Caudate nucleus (tissue), 63 donors: ENCODE measurements at places on chromosomes 5 and 9.

DNA sequence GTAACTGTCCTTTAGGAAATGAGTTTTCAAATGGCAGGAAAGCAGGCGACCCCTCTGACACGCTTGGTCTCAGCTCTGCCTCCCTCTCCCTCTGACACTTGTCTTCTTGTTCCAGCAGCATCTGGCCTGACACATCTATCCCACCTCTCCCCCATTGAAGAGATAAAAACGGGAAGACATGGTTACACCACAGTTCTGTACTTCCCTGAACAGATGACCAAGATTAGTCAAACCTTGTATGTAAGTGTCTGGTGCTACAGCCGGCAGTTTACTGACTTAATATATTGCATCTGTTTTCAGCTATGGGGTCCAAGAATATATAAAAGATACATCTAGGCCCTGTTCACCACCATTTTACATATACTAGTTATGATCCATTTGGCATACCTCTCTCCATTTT is 29.6 kb upstream of the MLLT3 start:
- no peak for DNase-seq

GRCh38 chr5:79774171-79774854 is 84.7 kb downstream of the CMYA5 start:
- peak; percentile 26 for DNase-seq

- DNase-seq, result no peak
Observed at GRCh38 chr9:13395156-13395555, 115.7 kb upstream of the MPDZ start.

DNA sequence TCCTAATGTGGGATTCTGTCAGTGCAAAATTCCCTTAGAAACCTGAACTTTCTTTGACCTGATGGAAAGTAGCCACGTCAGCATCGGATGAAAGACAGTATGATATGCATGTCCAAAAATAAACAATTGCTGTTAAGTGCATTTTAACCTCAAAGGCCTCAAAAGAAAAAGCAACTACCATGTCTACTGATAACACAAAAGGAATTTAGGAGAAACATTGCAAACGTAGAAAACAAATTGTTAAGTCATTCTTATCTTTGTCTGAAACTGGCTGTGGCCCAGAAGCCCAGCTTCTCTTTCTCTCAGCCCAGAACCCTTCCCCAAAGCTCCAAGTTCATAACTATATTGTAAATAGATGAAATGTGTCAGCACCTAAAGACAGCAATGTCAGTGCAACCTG is 11.1 kb upstream of the LHFPL2 start:
- no peak for DNase-seq

- no peak for DNase-seq
Observed at GRCh38 chr9:2013743-2014475, 1.2 kb upstream of the SMARCA2 start.

- DNase-seq, result no peak
Observed at GRCh38 chr5:172078726-172079345, 72.4 kb upstream of the FBXW11 start.

GRCh38 chr9:115116421-115117284 is 1.3 kb downstream of the TNC start:
- DNase-seq, result no peak

GRCh38 chr5:152688561-152689249 is 283.6 kb upstream of the NMUR2 start:
- DNase-seq, result peak; percentile 11

DNA sequence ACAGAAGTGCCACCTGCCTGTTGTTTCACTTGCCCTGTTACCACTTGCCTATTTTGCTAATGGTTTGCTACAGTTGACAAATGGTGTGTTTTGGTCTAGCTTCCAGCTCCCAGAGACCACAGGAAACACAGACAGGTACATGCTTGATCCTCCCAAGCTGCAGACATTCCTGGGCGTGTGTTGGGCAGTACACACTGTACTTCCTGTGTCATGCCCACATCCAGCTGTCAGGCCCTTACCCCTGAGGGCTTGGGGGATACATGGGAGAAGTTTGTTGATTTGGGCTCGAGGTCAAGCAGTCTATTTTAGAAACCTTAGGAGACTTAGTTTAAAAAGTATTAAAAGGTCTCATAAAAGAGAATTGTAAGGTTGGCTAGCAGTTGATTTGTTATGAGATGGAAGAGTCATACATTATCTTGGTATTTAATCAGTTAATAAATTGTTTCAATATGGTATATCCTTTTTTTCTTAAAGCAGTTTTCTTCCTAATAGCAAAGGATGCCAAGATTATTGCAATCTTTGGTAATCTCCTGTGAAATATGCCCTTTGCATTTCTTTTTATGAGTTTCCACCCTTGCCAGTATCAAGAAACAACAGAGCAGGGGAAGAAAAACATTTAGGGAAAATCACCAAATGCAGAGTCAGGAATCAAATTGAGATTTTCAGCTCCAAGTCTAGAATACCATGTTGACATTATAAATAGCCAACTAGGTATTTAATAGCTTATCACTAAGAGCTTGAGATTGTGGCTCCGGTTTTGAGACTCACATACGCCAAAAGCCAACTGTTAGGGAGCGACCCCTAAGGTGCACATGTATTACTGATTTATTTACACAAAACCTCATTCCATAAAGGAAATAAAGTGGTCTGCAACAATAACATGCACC is 52.3 kb upstream of the CD180 start:
- no peak for DNase-seq

DNA sequence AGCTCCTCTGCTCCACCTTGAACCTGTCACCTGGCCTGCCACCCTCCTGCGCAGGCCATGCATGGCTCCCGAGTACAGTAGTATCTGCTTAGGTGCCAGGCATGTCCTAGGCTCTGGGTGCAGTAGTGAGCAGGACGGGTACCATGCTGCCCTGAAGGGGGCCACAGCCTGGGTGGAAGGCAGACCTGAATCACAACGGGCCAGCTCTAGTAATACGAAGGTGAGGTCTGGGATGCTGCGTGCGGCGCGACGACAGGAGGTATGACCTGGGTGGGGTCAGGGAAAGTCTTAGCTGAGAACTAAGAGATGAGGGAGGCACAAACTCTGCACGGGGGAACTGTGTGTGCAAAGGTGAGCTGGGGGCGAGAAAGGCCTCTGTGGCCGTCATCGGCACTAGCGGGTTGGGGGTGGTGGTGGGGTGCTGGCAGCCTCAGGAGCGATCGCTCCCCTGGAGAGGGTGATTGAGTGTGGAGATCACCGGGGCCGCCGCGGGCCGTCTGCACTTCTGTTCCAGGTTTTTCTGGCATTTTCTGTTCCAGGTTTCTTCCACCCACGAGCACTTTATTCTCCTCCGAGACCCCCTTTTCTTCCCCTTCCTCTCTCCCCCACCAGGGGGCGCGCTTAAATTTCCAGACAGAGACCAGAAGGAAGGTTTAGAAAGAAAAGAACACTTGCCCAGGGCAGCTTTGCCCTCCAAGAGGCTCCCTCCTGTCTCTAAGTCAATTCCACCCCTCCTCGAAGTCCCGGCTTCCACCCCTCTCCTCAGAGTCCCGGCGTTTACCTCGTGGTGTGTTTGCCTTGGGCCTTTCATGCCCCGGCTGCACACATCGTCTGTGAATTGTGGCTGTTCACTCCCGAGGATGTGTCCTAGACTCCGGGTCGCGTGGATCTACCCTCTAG is 15.1 kb downstream of the PDLIM4 start:
- no peak for DNase-seq

DNA sequence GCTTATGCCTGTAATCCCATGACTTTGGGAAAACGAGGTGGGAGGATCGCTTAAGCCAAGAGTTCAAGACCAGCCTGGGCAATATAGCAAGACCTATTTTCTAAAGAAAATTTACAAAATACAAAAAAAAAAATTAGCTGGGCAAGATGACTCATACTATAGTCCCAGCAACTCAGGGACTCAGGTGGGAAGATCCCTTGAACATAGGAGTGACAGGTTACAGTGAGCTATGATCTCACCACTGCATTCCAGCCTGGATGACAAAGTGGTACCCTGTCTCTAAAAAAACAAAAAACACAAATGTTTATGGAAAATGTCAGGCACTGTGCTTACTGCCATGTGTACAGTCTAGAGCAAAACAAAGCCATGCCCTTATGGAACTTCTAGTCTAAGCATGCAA is 823.3 kb upstream of the DMAC1 start:
- DNase-seq, result no peak

DNA sequence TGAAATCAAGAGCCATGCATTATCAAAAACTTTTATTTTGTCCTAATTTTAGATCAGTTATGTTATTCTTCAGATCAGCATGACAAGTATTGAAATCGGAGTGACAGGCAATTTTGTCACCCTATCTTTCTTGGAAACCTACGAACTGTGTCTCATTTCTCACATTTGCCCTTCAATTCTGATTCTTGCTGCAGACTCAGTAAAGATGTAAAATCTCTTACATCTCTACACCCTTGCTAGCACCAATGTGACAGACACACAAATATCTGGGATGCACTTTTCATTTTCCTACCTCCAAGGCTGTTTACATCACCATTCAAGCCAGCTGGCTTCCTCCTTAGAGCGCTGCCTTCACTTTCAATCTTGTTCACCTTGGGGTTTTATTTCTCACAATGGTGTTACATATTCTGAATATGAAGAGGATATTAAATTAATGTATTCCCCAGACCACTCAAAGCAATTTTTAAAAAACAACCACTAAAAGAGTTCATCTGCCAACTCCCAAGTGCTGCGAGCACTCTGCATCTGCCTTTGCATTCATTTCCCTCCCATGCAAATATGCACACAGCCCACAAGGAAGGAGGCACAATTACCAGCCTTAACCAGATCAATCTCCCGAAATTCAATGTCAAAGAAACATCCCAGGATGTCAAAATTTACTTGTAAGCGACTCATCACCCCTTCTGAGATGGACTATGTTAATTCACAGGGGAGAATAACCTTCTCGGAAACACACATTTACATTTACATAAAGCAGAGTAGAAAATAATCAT is 164.3 kb downstream of the ENC1 start:
- no peak for DNase-seq

- no peak for DNase-seq
Observed at GRCh38 chr5:56802205-56802604, 13.1 kb upstream of the MAP3K1 start.

DNA sequence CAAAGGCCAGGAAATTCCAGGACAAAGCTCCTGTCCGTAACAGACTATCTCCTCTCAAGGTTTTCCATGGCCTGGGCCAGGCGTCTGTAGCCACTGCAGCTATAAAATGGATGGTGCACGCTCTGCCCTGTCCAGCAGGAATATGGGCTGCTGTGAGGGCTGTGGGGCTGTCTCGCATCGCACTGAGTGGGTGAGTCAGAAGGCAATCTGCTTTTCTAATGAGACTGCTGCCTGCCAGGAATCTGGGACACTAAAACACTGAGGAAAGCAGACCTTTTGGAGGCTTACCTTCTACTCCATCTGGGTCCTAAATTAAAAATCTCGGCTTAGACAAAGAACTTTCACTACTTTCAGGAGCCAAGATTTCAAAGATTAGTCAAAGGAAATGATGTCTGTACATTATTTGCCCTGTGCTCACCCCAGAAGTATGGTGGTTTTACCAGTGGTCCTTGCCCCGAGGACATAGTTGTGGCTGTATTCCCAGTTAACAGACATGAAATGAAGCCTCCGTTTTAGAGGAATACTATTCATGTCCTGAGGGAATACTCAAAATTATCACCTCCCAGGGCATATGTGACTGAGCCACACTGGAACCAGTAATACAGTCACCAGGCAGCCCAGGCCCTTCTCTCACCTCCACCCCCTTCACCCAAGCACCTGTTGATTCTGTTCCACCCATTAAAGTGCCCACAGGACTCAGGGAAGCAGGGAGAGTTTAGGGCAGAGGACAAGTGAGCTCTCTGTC is 56.4 kb downstream of the PFDN1 start:
- DNase-seq, result peak; percentile 23

GRCh38 chr5:90519081-90519480 is 10.3 kb downstream of the LYSMD3 start:
- no peak for DNase-seq

DNA sequence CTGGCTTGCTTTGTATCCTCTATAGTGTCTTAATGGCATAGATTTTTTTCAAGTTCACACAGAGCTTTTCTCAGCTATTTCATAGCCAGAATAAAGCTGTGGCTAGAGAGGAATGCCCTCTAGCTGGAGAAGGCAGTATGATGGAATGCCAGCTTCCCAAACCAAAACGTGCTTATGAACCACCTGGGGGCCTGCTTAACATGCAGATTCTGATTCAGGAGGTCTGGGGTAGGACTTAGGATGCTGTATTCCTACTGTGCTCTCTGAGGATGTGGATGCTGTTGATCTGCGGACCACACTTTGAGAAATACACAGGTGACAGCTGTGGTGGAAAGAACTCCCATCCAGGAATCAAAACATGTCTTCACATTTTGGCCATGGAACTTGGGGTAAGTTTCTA is 49.9 kb upstream of the DPYSL3 start:
- no peak for DNase-seq

DNA sequence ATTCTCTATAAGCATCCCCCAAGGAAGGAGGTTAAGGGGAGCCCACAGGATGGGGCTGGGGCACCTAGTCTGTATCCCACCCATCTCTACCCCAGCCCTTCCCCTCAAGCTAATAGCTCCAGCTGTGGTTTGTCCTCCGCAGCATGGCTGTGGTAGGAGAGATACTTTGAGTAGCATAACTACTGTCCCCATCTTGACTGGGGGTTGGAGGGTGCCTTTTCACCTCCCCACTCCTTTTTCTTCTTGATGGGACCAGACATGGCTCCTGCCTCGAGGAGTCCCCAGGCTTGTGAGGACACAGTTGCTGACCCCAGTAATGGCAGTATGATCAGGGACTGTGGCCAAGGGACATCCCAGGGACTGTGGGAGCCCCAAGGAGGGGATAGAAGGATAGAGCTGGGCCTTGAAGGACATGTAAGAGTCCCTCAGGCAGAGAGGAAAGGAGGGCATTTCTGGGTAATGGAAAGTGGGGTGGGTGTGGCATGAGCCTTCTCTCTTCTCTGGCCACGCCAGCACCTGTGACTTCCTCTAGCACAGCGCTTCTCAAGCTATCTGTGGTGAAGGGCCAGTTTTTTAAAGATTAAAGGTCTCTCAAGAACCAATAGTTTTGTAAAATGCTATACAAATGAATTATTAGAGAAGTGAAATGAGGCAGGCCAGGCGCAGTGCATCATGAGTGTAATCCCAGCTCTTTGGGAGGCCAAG is 14.0 kb downstream of the OLFML2A start:
- no peak for DNase-seq

DNA sequence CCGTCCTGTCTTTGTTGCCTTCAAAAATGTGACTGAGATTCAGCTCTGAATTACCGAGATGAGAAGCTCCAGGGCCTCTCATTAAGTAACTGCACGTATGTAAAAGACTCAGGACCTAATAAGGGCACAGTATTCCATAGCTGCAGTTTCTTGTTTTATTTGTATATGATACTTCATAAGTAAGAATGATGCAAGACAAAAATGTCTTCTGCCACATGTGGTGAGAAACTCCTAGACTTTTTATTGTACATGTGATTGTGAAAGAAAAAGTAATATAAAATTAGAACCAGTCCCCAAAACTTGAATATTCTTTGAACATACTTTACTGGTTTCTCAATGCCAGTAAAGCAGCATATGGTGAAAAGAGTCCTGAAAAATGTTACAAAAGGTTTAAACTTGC is 110.1 kb upstream of the OTULINL start:
- no peak for DNase-seq
